ENCODE measurements at places on chromosomes 3 and 15. TPM values are rescaled to one million over a fixed set of nuclear protein-coding genes. Genes with fewer than 3 reads are reported as not detected.

GRCh38 chr15:66574596-66574950 lies 8.8 kb upstream of the LCTL start:
- no peak overlapping the region for H3K27ac ChIP-seq
- no peak overlapping the region for H3K4me3 ChIP-seq
- H3K36me3 ChIP-seq, result no peaks in the 10 kb centered on the region

GRCh38 chr15:37967788-37968187 lies 33.3 kb downstream of the TMCO5A start:
- H3K4me1 ChIP-seq, result no peaks in the 10 kb centered on the region
- no peaks in the 10 kb centered on the region for H3K27me3 ChIP-seq
- no peak overlapping the region for H3K4me3 ChIP-seq
- H3K27ac ChIP-seq, result no peak overlapping the region
- no peaks in the 10 kb centered on the region for H3K36me3 ChIP-seq

DNA sequence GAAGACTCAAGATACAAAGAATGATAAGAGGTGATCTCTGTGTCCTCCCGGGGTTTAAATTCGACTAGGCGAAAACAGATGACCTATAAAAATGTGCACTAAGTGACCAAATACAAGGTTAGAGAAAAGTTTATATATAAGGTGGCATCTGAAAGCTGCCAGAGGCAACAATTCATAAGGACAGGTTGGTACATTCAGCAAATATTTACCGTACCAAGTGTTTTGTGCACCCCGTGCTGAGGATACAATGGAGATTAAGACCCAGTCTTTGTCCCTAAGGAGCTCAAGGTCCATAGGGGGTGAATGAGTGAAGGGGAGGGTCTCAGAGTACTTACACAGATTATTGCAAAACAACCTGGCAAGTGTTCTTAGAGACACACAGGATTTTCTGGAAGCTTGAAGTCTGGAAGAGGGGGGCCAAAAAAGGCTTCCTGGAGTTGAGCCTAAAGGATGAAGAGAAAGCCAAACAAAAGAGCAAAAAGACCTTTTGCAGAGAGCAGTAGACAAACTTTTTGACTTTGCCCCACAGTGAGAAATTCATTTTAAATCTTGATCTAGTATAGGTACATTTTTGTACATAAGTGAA lies 71.4 kb upstream of the LRIG1 start:
- H3K27ac ChIP-seq, result no peak overlapping the region
- no peaks in the 10 kb centered on the region for H3K36me3 ChIP-seq
- no peak overlapping the region for H3K4me3 ChIP-seq
- H3K4me1 ChIP-seq, result no peaks in the 10 kb centered on the region

- H3K4me1 ChIP-seq, result no peaks in the 10 kb centered on the region
- no peak overlapping the region for H3K27ac ChIP-seq
- no peak for DNase-seq
- H3K4me3 ChIP-seq, result no peak overlapping the region
Observed at GRCh38 chr3:59247402-59247841, 197.6 kb upstream of the CFAP20DC start.

DNA sequence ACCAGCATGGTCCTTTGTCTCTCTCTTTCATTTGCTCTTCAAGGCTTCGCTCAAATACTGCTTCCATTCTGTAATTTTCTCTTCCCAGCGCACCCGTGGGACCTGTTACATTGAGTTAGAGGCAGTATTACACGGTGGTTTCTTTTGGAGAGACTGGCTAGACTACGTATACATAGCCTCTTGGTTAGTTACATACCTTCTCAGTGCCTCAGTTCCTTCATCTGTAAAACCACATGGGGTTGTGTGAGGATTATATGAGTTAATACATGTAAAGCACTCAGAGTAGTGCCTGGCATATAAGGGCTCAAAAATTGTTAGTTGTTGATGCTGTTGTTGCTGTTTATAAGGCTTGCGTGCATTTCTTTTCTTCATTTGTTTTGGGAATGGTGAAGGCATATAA lies 33.8 kb downstream of the UBE2E2 start:
- H3K4me1 ChIP-seq, result peaks cover 2% of the 10 kb centered on the region
- no peak overlapping the region for H3K27ac ChIP-seq
- no peaks in the 10 kb centered on the region for H3K27me3 ChIP-seq
- no peak overlapping the region for H3K4me3 ChIP-seq
- DNase-seq, result no peak

- no peak overlapping the region for H3K4me3 ChIP-seq
- no peaks in the 10 kb centered on the region for H3K27me3 ChIP-seq
- H3K27ac ChIP-seq, result no peak overlapping the region
- DNase-seq, result no peak
- no peaks in the 10 kb centered on the region for H3K36me3 ChIP-seq
Observed at GRCh38 chr3:78273326-78273725, 1233.4 kb downstream of the ROBO2 start.

Gene AEN
- total RNA-seq, result 10.7 TPM

GRCh38 chr3:127614928-127615589 lies 13.9 kb upstream of the PODXL2 start:
- H3K27ac ChIP-seq, result no peak overlapping the region
- H3K27me3 ChIP-seq, result no peaks in the 10 kb centered on the region
- no peak overlapping the region for H3K4me3 ChIP-seq
- no peak for DNase-seq
- no peaks in the 10 kb centered on the region for H3K4me1 ChIP-seq
